ENCODE measurements at places on chromosomes 11 and 22.
A peak's percentile ranks its signal among the peaks of the same experiment; 100 is the strongest.

- no peak for DNase-seq
Measured at GRCh38 chr11:20844630-20845029, 175.2 kb downstream of the NELL1 start.

DNA sequence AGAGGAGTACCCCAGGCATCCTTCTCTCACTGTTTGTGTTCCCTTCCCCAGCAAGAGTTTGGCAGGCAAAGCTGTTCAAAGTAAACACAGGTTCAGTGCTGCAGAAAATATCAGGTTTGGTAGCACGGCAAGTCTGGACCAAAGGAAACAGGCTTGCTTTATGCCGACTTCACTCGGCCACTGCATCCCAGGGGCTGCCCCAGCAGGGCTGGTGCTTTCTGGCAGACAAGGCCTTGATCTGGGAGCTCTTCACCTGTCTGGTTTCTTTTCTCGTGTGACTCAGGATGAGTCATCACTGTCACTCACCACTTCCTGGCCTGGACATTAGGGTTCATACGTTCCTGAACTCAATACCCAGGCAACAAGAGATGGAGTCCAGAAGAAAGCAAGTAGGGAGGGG is 52.6 kb upstream of the NAV2 start:
- no peak for DNase-seq

- DNase-seq = no peak
Measured at GRCh38 chr11:72267956-72268617, 24.1 kb upstream of the PHOX2A start.

DNA sequence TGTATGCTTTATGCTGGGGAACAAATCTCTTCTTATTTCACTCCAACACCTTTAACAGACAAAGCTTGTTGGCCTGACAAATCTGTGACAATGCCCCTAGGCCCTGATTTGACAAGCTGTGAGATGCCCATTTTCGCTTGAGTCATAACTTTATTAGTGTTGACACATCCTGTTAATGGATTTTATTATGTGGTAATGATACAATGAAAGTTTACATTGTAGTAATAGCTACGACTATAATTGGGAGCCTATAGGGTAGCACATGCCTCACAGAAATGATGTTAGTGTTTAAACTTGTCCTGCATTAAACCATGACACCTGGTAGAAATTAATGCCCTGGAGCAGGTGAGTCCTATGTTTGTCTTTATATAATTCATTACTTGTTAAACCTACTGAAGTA is 3.3 kb upstream of the MMP10 start:
- DNase-seq = no peak

- no peak for DNase-seq
Measured at GRCh38 chr22:44089717-44090570, 65.8 kb downstream of the PARVB start.

DNA sequence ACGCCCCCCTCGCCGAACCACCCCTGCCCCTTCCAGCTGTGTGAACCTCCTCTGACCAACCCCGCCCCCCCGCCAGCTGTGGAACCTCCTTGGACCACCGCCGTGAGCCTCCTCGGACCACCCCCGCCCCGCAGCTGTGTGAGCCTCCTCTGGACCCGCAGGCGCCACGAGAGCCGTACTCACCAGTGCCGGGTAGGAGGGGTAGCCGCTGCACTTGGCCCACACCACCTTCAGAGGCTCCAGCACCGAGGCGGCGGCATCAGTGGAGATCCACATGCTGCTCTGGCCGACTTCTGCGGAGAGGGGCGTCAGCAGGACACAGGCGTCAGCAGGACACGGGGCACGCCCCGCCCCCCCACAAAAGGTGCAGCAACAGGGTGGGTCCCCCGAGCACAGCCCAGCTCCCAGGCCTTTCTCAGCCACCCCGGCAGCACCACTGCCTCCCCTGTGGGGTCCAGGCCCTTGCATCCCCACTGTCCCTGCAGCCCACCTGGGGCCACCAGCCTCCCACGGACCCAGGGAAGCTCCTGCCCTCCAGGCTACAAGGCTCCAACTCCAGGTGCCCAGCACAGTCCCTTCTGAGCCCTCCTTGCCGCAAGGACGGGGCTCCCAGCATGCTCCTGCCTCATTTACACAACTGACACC is 51.7 kb downstream of the BRD1 start:
- DNase-seq = no peak

GRCh38 chr11:122069707-122070360 is 46.2 kb downstream of the BLID start:
- DNase-seq = peak; percentile 87

DNA sequence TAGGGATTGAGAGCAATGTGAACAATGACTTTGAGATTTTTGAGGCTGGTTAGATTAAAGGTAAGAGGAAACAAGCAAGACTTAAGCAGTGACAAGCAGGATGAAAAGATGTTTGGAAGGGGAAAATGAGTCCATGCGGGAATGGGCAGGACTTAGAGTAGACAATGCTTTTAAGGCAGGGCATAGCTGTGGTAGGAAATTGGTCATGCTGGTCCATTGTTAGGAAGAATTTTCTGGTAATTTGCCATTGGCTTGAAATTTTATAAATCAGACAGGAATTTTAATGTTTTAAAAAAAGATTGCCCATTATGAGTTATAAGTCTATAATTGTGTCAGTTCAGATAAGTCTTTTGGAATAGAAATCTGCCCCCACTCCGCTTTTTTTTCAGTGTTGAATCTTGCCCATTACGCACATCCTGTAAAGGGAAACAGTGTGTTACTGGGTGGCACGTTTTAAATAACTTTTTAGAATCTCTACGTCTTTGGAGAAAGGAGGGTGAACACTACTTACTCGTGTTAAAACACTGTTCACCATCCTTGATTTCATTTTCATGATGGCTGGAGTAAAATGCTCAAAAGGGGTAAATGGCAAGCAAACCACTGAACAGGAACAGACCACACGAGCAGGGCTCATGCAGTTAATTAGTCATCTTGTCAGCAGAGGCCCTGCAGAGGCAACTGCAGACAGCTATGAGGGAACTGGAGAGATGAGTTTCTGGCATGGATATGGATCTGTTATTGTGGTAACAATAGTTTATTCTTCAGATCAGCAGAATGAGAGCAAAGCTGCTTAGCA is 25.0 kb downstream of the SWAP70 start:
- DNase-seq = peak; percentile 84

GRCh38 chr22:47151064-47151463 is 388.6 kb downstream of the TBC1D22A start:
- DNase-seq = no peak

DNA sequence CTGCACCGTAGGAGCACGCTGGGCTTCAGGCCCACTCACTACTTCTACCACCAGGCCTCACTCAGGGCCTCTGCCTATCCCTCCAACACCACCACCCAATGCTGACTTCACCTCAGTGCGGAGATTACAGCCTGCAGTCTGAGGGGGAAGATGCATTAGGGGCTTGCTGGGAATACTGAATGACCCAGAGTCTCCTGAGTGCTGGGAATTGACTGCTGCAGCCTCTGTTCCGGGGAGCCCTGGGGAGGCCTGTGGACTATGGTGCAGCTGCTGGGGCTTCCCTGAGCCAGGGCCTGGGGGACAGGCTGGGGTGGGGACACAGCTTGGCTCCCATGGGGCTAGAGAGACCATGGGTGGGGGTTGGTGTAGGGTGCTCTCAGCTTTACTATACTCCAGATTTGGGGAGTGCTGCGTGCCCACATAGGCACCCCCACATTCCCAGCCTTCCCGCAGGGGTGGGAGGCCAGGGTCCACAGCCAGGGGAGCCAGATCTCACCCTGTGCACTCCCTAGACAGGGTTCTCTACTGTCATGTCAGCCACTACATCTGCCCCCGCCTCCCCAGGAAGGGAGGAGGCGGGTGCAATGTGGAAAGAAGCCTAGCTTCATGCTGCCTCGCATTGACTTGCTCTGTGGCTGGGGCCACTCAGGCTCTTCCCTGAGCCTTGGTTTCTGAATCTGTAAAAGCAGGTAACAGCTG is 44.4 kb downstream of the GDPD5 start:
- DNase-seq = peak; percentile 47

DNA sequence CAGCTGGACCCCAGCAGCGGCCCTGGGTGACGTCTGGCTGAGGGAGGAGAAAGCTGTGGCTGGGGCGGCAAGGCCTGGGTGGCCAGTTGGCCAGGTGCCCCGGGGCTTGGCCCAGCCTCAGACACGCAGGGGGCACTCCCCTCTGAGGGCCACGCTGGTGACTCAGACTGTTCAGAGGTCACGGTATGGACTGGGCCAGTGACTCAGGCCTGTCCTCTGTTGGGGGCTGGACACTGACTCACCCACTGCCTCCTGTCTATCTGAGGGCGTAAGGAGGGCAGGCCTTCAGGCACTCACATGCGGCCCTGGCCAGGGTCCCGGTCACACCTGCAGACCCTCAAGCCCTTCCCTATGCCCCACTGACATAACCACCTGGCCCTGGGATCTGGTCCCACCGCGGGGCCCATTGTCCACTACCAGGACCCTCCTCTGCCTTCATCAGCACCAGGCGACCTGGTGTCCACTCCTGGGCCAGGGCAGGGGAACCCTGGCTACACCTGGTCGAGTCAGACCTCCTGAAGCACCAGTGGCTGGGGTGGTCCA is 3.7 kb upstream of the MUC5AC start:
- DNase-seq = no peak

GRCh38 chr11:3161720-3162409 is 3.2 kb downstream of the OSBPL5 start:
- no peak for DNase-seq

GRCh38 chr11:32895471-32895870 is 2.9 kb downstream of the QSER1 start:
- no peak for DNase-seq

DNA sequence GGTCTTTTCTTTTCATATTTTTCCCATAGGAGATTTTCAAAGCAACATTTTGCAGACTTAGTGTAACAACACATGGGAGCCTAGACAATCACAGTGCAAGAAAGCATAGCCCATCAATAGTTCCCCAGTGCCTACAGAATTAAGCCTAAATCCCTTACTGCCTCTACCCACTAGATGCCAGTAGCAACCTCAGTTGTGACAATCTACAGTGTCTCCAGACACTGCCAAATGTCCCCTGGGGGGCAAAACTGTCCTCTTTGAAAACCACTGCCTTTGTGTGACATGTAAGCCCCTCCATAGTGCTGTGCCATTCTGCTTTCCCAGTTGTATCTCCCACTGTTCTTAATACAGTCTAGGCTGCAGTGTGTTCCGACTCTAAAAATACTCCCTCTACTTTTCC is 1329.0 kb downstream of the LRRC4C start:
- DNase-seq = peak; percentile 64

DNA sequence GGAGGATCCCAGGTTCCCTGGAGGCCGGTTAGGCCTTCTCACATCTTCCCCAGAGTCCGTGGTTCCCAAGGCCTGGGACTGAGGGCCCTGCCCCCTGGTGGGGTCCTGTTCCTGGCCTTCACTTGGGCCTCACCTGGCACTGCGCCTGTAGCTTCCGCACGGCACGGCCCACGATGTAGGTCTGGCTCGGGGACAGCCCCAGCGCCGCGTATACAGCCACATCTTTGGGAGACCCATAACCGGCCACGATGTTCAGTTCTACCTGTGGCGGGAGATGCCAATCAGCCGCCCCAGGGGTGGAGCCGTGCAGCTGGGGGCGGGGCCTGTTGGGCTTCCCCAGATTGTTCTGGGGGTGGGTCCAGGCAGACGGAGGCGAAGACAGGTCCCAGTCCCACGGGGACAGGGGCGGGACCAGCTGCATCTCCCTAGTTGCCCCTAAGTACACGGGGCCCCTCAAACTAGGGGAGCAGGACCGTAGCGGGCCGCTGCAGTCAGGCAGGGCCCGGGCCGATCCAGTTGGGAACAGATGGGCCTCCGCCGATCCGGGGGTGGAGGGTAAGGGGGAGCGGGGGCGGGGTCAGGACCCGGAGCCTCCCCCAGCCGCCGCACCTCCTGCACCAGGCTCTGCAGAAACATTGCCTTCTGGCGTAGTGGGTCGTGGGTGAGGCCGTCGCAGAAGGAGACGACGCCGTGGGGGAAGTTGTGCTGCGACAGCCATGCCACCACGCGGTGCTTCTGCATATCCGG is 10.1 kb downstream of the AIP start:
- DNase-seq = no peak

DNA sequence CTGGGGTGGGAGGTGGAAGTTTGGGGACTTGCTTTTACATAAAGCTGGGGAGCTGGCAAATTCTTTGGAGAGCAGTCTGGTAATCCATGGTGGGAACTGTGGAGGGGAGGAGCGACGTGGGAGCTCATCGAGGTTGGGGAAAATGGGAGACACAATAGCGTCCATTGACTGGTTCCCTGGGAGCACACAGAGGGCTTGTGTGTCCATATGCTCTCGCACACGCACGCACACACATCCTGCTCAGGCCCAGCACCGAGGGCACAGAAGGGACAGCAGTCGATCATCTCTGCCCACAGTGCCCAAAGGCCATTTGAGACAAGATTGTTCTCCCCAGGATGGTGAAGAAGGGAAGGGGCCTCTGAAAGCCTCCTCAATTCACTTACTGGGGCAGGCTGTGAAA is 53.7 kb downstream of the FBXO7 start:
- peak; percentile 76 for DNase-seq

DNA sequence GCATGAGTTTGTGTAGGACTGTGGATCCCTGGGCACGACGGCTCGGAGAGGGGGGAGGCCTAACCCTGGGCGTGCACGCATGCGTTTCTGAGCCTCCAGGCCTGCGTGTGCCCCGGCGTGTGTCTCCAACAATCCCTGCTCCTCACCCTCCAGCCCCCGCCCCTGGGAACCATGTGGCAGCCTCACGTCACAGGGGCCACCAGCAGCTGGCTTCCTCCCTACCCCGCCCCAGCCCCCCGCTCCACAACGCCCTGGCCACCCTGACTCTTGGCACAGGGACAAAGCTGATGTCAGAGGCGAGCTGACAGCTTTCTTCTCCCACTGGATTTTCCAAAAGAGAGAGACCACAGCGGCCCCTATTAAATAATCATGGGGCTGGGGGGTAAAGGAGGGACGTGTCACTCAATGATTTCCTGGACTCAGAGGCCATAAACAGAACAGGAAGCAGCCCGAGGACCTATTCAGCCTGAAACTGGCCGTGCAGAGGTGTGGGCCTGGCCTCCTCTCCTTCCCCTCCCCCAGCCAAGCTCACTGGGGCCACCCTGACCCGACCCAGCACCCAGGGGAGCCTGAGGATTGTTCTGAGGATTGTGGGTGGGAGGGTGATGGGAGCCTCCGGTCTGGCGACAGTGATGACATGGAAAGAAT is 6.8 kb upstream of the LIF start:
- peak; percentile 58 for DNase-seq

GRCh38 chr22:45225732-45226502 is 14.8 kb downstream of the KIAA0930 start:
- no peak for DNase-seq

DNA sequence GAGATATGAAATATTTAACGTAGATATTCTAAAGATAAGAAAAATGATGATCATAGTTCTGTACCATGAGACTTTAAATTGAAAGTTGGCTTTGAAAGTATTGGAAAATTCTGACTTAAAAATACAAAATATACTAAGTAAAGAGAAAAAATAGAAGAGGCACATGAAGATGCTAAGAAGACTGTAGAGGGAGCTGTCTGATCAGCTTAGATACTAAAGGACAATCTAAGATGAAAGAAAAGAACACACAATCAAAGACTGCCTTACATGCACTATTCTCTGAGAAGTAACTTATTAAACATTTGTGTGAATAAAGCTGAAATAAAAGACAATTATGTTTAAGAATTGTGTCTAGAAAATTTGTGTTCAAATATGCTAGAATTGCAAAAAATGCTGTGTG is 55.1 kb downstream of the RBMXL2 start:
- DNase-seq = peak; percentile 26

- peak; percentile 16 for DNase-seq
Measured at GRCh38 chr11:102347462-102348370, 702 bp downstream of the BIRC2 start.

GRCh38 chr11:129282634-129283033 is 90.5 kb upstream of the ARHGAP32 start:
- DNase-seq = no peak

- peak; percentile 47 for DNase-seq
Measured at GRCh38 chr11:128290106-128290840, 297.1 kb downstream of the ETS1 start.

Measured in putamen (tissue), 1 donor.